Kidney tubule cell (primary cell): ENCODE measurements at places on chromosomes 5 and 9.

DNA sequence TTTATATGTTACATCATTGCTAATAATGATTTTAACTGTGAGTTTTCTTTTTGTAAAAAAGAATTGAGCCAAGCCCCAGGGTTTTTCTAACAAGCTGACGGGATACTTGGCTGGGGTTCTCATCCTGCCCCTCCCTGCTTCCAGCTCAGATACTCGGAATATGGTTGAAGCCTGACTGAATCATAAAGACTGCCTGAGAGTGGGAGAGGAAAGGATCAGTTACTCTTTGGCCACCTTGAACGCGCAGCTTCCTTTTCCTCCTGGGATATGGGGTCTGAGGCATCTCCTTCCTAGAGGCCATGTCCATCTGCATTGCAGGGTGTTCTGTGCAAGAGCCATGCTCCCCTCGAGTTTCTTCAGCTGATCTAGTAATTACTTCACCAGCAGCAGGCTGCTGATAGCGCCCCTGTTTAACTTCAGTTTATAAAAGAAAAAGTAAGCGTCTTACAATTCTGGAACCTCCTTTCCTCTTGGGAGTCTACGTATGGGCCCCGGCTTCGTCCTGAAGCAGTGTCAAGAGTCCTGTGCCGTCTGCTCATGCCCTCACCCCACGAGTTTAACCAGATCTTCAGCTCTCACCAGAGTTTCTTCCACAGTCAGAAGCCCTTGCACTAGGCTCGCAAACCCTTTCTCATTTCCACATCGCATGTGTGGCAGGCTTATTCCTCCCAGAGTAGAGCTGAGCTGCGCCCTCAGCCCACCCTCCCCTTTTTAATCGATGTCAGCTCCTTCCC, 130.0 kb downstream of the MVB12B start:
- no peak for DNase-seq

DNA sequence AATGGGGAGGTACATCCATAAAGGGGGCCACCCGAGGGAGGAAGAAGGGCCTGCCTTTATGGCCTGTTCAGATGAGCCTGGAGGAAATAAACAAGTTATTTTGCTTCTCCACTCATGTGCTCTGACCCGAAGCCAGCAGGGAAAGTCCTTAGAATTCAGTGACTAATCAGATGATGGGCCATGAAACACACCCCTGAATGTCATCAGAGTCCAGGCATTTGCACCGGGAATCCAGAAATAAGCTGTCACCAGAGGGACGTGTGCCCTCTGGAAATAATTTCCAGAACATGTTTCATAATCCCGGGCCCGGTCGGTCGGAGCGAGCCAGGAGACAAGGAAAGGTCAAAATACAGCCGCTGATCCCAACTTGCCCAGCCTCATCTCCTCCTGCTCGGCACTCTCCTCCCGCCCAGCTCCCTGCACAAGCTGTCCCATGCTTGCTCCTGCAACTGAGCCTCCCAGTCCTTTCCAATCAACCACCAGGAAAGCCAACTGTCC, 73.6 kb upstream of the ZNF622 start:
- DNase-seq = peak; percentile 99

GRCh38 chr9:136955202-136955942, 3.3 kb downstream of the LCN12 start:
- no peak for DNase-seq

DNA sequence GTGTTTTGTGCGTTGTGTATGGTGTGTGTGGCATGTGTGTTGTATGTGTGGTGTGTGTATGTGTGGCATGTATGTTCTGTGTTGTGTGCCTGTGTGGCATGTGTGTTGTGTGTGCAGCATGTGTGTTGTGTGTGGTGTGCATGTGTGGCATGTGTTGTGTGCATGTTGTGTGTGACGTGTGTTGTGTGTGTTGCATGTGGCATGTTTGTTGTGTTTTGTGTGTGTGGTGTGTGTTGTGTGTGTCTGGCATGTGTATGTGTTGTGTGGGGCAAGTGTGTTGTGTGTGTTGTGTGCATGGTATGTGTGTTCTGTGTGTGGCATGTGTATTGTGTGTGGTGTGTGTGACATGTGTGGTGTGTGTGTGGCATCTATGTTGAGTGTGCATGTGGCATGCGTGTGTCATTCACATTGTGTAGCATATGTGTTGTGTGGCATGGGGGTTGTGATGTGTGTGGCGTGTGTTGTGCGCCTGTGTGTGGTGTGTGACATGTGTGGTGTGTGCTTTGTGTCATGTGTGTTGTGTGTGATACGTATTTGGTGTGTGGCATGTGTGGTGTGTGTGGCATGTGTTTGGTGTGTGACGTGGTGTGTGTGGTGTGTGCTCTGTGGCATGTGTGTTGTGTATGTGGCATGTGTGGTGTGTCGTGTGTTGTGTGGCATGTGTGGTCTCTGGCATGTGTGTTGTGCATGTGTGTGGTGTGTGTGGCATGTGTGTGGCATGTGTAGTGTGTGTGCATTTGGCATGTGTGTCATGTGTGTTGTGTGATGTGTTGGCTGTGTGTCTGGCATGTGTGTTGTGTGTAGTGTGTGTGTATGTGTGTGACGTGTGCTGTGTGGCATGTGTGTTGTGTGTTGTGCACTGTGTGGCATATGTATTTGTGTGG, 46.6 kb upstream of the IRX4 start:
- no peak for DNase-seq

- DNase-seq = no peak
Measured at GRCh38 chr5:130280528-130281217, 376.4 kb downstream of the CHSY3 start.

GRCh38 chr9:8221462-8221861, 421.9 kb upstream of the DMAC1 start:
- no peak for DNase-seq

DNA sequence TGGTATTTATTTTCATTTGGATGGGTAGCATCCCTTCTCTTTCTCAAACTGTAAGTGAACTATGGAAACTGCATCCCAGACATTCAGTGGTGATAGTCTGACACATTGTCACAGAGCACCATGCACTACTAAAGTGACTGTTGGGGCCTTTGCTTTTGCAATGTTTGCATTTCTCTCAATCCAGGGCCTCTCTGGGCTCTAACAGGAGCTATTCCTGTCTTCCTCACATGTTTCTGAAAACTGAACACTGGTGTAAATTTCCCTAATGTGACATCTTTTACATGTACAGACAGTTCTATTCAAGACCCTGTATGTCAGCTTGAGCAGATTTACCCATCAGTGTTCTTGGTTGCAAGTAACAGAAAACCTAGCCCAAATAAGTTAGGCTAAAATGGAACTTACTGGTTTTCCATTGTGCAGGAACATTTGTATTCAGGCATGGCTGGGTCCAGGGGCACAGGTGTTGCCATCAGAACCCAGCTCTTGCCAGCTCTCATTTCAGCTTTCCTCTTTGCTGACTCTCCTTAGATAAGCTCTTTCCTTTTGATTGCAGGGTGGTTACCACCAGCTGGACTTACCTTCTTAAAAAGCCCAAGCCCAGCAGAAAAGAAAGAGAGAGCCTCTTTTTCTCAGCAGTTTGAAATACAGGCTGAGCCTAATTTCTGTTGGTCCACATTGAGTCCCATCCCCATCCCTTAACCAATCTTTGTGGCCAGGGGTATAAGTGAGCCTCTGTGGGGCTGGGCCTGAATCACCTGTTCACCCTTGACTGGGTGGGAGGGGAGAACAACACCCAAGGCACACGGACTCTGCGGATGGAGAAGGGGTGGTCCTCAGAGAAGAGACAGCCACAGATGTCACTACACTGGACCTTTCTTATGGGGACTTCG, 234.3 kb downstream of the NR3C1 start:
- DNase-seq = no peak
